ENCODE measurements at places on chromosomes 5 and 9. TPM values are rescaled to one million over a fixed set of nuclear protein-coding genes. Genes with fewer than 3 reads are reported as not detected.

- DNase-seq, result no peak
- peaks cover 18% of the 10 kb centered on the region for H3K4me1 ChIP-seq
- H3K27me3 ChIP-seq, result no peaks in the 10 kb centered on the region
- no peaks in the 10 kb centered on the region for H3K36me3 ChIP-seq
- no peak overlapping the region for H3K4me3 ChIP-seq
Observed at GRCh38 chr5:42614509-42614908, 142.1 kb upstream of the CCDC152 start.

DNA sequence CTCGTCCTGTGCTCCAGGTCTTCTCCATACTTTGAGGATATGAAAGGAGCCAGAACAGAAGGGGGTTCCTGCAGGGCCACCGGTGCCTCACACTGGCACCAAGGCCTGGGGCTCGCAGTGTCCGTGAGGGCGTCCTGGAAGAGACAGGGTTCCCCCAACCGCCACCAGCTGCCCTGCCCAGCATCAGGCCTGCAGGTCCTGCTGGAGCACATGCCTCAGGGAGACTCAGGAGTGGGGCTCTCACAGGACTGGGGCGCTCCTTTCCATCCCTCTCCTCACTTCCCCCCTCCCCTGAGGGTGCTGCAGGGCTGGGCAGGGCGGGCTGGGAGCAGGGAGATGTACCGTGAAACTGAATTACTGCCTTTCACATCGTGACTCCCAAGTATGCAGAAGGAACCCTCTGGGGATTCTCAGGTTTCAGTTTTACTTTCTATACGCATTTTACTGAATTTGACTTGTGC is 31.7 kb downstream of the CEP72 start:
- DNase-seq, result no peak
- H3K4me1 ChIP-seq, result no peaks in the 10 kb centered on the region
- H3K27ac ChIP-seq, result no peak overlapping the region

DNA sequence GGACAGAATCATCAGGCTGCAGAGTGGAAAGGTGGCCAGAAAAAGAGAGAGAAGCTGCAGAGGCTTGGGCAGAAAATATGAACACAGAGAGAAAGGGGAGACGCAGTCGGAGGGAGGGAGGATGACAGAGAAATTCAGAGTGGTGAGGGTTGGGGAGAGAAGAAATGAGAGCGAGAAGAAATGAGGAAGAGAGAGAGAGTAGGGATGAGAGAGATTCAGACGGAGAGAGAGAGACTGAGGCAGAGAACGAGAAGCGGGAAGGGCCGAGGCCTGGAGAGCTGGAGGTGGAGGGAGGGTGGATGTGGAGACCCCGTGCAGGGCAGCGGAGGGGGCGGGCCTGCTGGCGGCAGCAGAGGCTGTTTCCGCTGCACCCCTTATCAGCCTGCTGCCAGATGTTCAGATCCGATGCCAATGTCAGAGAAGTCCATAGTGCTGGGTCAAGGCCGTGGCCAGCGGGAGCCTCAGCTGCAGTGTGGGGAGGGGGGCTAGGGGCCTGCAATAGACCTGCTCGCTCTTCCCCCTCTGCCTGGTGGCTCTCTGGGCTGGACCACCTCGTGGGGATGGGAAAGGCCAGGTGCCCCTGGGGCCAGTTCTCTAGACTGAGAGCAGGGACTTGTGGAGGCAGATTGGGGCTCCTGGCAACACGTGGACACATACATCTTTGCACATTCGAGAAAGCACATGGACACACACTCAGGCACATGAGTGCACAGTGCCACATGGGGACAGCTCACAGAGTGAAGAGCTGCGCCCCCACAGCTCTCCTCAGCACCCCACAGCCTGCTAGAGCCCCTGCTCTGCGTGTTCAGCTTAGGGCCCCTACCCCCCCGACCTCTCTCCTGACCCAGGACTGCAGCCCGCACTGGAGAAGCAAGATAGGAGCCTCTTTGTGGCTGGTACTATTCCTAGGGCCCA is 4.9 kb upstream of the NR5A1 start:
- no peaks in the 10 kb centered on the region for H3K27me3 ChIP-seq
- no peaks in the 10 kb centered on the region for H3K36me3 ChIP-seq
- H3K4me3 ChIP-seq, result no peak overlapping the region
- H3K4me1 ChIP-seq, result no peaks in the 10 kb centered on the region
- no peak overlapping the region for H3K27ac ChIP-seq

GRCh38 chr5:160466116-160466515 is 44.5 kb downstream of the PTTG1 start:
- H3K27me3 ChIP-seq, result no peaks in the 10 kb centered on the region
- no peak for DNase-seq
- no peak overlapping the region for H3K4me3 ChIP-seq
- H3K36me3 ChIP-seq, result no peaks in the 10 kb centered on the region

DNA sequence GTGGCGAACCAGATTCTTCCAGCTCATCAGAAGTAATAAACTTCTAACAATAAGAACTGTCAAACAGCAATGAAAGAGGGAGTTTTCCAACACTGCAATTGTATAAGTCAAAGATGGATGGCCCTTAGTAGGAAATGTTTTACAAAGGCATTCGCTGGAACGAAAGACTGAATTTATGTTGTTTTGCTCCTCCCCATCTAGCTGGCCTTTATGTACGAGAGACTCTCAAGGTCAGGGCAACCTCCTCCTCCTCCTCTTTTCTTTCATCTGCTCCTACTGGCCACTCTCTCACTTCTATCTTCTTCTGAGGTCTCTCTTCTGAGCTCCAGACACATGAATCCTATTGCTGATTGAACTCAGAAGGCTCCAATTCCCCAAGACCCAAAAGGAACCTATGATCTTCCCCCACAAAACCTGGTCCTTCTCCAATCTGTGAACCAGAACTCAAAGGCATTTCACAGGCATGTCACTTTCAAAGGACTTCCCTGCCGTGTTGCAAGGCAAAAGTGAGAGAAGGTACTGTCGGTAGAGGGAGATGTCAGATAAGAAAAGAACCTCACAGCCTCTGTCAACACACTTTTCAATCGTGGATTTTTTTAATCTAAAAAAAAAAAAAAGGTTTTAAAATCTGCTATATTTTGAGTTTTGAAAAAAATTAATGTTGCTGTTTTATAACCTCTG is 28.5 kb upstream of the PUM3 start:
- H3K36me3 ChIP-seq, result no peaks in the 10 kb centered on the region
- H3K4me3 ChIP-seq, result no peak overlapping the region
- H3K27me3 ChIP-seq, result no peaks in the 10 kb centered on the region
- no peak for DNase-seq
- H3K27ac ChIP-seq, result no peak overlapping the region

- H3K4me1 ChIP-seq, result no peaks in the 10 kb centered on the region
- no peaks in the 10 kb centered on the region for H3K36me3 ChIP-seq
- DNase-seq, result no peak
- H3K27ac ChIP-seq, result no peak overlapping the region
- H3K4me3 ChIP-seq, result no peak overlapping the region
Observed at GRCh38 chr5:100858987-100859545, 44.0 kb downstream of the ST8SIA4 start.

TMEM215 gene
- not detected for total RNA-seq

CRB2 gene
- total RNA-seq, result not detected

PCDHB8 gene
- 1.7 TPM for total RNA-seq

CDX1 gene
- total RNA-seq, result not detected
